T-helper 1 cell (primary cell): ENCODE measurements at places on chromosomes 4 and X.

DNA sequence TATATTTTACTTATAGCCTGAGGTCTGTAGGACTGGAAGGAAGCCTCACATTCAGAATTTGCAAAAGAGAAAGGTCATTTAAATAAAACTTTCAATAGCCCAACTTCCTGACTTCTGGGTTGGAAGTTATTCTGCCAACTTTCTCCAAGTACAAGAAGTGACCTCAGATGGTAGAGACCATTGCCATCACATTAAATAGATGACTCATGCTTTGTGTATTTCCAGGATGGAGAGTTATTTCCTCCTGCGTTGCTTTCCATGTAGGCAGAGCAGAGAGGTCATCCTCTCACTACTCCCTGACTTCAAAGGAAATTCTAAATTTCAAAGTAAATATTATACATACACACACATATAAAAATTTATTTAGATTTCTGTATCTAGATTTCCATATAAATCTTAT lies 73.0 kb upstream of the NR3C2 start:
- DNase-seq: no peak

GRCh38 chr4:108193886-108194672 lies 25.3 kb upstream of the LEF1 start:
- no peak for DNase-seq

GRCh38 chr4:66562276-66562806 lies 892.1 kb upstream of the EPHA5 start:
- no peak for DNase-seq

DNA sequence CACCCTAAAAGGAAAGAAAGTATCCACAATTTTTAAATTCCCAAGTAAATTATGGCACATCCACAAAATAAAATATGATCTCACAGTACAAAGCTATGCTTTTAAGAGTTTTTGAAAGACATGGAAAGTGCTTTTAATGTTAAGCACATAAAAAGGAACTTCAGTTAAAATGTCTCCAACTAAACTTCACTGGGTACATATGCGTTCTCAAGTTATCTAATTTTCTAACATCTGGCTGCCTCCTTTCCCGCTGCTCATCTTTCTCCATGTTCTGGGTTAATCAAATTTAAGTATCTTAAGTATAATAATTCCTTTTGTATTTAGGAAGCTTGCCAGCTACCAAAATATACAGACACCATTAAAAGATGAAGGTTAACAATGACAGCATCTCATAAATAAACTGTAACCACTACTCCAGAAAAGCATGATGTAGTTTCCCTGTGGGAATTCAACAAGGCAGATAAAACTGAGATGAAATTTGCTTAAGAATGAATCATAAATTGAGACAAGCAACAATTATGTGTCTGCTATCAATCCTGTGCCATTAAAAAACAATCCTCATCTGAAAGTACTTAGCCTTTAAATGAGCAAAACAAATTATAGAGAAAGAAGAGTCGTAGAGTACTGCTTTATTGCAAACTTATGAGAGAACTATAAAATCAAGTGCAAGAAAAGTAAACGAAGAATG lies 25.1 kb downstream of the PRSS12 start:
- DNase-seq: no peak

GRCh38 chr4:184810720-184811119 lies 15.0 kb downstream of the ACSL1 start:
- no peak for DNase-seq

GRCh38 chr4:101651778-101652177 lies 138.8 kb upstream of the BANK1 start:
- no peak for DNase-seq

DNA sequence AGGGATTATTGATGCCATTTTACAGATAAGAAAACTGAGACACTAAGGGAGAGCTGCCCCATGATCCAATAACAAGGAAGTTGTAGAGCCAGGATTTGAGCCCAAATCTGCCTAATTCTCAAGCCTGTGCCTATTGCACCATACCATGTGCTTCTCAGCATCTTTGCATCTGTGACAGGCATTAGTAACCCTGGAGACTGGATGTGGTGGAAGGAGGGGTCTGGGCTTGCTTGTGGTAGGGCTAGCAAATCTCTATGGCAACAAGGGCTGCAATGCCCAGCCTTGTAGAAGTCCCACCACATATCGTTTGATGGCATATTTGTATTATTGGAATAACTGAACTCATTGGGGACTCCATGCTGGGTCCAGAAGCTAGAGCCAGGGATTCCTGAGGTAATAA lies 58.1 kb downstream of the RTL5 start:
- DNase-seq: no peak

DNA sequence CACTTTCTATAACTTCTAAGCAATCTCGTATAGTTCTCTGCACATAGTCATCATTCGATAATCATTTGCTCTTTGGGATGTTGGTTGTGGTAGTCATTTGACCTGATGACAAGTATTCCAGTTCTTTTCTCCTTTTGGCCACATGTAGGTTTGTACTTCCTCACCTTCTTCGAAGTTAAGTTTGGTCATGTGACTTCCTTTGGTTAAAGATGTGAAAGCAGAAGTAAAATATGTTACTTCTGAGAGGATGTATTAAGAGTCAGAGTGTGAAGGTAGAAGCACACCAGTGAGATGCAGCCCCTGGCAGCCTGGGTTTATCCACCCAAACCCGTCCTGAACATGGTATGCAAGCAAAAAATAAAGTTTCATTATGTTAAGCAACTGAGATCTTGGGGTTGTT lies 48.9 kb upstream of the ZNF518B start:
- DNase-seq: no peak

GRCh38 chrX:105173071-105173470 lies 47.4 kb downstream of the TEX13A start:
- no peak for DNase-seq

- DNase-seq: no peak
These were observed 49.8 kb downstream of the SH3RF1 start for GRCh38 chr4:169220854-169221411.

DNA sequence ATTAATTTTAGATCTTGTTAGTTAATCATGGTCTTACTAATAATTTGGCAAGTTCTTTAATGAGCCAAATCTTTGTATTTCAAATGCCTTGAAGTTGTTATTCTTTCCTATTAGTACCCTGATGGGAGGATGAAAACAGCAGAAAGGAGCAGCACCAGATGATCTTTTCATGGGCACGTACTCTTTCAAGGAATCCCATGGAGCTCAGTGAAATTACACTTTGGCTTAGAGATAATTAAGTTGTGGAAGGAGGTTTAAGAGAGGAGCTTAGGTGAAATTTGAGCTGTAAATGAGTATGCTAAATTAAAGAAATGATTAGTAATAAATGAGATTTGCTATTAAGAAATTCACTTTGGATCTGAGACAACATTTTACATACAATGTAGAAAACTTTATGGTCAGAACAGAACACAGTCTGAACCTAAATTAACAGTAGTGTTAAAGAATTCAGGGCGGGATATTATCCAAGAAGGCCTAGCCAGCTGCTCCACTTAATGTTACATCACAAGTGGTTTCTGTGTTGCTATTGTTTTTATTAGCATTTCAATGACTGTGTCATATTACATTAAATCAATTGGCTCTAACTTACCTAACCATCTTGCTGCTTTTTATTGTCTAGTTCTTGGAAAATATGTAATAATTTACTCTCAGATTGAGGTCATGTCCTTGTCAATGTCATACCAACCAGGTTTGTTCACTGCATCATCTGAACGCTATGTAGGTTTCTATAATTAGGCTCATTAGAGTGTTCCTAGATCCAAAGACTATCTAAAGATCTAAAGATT lies 3.9 kb downstream of the MTHFD2L start:
- no peak for DNase-seq

GRCh38 chr4:136748165-136748564 lies 784.1 kb downstream of the PCDH18 start:
- no peak for DNase-seq

GRCh38 chr4:14855719-14856061 lies 146.6 kb upstream of the CPEB2 start:
- DNase-seq: no peak

DNA sequence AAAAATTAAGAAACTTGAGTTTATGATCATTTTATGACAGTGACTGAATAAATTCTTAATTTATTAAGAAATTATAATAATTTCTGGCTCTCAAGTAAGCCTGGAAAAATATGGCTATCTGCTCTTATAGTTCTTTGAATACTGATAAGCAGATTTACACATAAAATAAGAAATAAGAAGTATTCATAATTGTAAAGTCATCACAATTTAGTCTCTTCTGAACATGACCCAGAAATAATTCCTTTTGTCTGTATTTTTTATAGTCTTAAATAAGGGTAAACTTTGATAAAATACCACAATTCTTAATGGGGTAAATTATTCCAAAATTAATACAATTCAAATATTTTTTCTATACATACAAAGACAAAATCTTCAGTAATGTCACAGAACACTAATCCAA lies 72.7 kb downstream of the ANKRD17 start:
- no peak for DNase-seq

DNA sequence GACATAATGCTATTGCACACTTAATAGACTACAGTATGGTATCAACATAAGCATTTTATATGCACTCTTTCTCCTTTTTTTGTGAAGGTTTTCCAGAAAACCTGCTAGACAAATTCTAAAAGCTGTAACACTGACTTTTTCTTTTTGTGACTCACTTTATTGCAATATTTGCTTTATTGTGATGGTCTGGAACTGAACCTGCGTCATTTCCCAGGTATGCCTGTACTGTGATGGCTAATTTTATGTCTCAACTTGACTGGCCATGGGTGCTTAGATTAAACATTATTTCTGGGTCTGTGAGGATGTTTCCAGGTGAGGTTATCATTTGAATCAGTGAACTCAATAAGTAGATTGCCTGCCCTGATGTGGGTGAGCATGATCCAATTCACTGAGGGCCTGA lies 35.5 kb upstream of the LAMP2 start:
- DNase-seq: no peak

DNA sequence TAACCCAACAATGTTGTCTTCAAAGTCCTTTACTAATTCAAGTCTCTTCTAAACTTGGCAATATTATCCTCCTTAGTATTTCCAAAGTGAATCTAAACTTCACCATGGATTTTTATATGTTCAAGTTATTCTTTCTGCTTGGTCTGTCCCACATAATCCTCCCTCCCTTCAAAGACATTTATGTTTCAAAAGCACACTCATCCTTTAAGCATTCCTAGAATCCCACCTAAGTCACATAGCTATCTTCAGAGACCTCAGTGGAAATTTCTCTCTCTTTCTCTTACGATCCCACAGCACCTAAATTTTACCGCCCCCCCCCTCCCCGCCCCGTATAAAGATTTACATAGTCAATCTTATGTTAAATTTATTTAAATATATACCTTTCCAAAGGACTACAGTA lies 314.9 kb upstream of the GRIA3 start:
- DNase-seq: no peak
